ENCODE measurements at places on chromosomes 11 and 22. TPM values are rescaled to one million over a fixed set of nuclear protein-coding genes. Genes with fewer than 3 reads are reported as not detected.
A peak's percentile ranks its signal among the peaks of the same experiment; 100 is the strongest.

The IL18 gene
- total RNA-seq = 0.59 TPM

The GANAB gene
- 242 TPM for total RNA-seq

The RPLP2 gene
- 386 TPM for total RNA-seq

DNA sequence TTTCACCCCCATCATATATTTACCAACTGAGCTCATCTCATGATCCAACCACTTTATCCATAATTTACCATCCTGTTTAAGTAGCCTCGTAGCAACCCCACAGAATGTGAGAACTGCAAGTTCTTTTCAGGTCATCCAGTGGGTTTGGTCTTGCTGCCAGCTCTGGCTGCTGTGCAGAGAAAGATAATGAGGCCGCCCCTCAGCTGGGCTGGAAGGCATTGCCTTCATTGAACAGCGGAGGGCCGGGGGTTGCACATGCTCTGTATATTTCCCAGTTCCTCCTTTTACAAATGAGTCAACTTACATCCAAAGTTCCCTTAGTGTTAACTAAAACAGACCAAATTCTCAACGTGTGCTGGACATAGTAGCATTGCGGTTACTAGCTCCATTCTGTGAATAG is 96.7 kb downstream of the SYN3 start:
- H3K27me3 ChIP-seq = peaks cover 12% of the 10 kb centered on the region
- H3K36me3 ChIP-seq = no peaks in the 10 kb centered on the region
- no peak overlapping the region for H3K4me3 ChIP-seq

DNA sequence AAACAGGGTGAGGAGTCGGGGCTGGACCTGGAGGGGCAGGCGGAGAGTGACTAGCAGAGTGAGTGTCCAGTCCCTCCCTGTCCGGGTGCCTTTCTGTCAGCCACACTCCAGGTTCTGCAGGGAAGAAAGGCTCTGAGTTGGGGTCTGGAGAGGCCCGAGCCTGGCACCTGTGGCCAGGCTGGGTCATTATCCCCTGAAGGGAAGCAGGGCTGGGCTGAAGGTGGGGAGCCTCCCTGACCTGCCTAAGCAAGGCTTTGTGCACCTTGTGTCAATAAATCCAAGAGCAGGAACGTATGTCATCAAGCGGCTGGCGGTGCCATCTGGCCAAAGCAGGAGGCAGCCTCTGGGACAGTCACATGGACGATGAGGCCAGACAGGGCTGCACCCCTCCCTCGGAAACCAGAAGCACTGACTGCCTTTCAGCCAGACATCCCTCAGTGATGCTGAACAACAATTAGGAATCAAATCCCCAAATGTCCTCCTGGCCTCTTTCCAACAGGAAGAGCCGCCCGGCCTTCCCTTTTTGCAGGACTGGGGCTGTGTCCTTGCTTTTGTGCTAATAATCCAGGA is 73.9 kb upstream of the FGF3 start:
- H3K36me3 ChIP-seq = no peaks in the 10 kb centered on the region
- no peak for DNase-seq
- peaks cover 72% of the 10 kb centered on the region for H3K27me3 ChIP-seq
- no peaks in the 10 kb centered on the region for H3K4me1 ChIP-seq
- no peak overlapping the region for H3K27ac ChIP-seq

DNA sequence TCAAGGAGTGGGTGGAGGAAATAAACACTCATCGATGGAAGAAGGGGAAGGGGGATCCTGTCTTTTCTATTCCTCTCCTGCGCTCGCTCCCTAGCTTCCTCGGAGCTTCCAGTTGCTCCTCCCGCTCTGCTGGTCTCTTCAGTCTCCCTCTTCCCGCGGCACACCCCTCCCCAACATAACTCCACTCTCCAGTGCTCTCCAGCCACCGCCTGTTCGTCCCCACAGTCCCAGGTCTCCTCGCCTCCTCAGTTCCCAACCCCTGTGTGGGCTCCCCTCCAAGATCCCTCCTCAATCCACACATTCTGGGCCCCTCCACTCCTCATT is 438 bp downstream of the ZW10 start:
- peaks cover 13% of the 10 kb centered on the region for H3K4me1 ChIP-seq
- no peak for DNase-seq
- peak overlapping the region; percentile 92 for H3K27ac ChIP-seq
- peak overlapping the region; percentile 99 for H3K4me3 ChIP-seq
- H3K27me3 ChIP-seq = peaks cover 5% of the 10 kb centered on the region

GRCh38 chr22:44314425-44315067 is 1.8 kb upstream of the SHISAL1 start:
- no peak overlapping the region for H3K27ac ChIP-seq
- peaks cover 21% of the 10 kb centered on the region for H3K4me1 ChIP-seq
- no peaks in the 10 kb centered on the region for H3K36me3 ChIP-seq
- H3K27me3 ChIP-seq = no peaks in the 10 kb centered on the region

DNA sequence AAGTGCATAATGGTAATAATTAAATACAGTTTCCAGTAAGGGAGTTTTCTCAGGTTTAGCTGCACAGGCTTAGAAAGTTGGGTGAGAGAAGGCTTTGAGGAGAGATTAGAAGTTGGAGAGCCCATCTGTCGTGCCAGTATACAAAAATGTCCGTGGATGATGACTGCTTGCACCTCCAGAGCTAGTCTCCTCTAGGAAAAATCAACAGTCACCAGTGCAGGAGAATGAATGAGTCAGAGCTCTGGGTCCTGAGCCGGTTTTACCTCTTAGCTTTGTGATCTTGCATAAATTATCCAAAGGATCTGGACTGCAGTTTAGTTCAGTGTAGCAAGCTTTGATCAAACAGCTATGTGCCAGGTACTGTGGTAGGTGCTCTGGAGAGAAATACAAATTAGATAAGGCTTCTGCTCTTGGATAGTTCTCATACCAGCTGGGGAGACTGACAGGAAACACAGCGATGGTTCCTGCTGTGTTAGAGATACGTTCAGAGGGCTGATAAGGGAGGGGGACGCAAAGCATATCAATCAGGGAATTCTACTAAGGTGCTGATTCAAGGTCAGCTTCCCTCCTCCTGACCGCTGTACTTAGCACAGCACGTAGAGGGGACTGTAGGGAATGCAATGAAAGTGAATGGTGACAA is 125.9 kb downstream of the TEAD1 start:
- H3K4me3 ChIP-seq = no peak overlapping the region
- H3K27me3 ChIP-seq = no peaks in the 10 kb centered on the region
- DNase-seq = peak; percentile 91
- H3K27ac ChIP-seq = peak overlapping the region; percentile 20
- H3K4me1 ChIP-seq = peaks cover 49% of the 10 kb centered on the region

- H3K27me3 ChIP-seq = peaks cover 17% of the 10 kb centered on the region
- no peak overlapping the region for H3K4me3 ChIP-seq
- H3K27ac ChIP-seq = no peak overlapping the region
- no peaks in the 10 kb centered on the region for H3K4me1 ChIP-seq
- H3K36me3 ChIP-seq = no peaks in the 10 kb centered on the region
- no peak for DNase-seq
Measured at GRCh38 chr11:2761131-2762030, 61.6 kb upstream of the KCNQ1OT1 start.

GRCh38 chr22:20863366-20863765 is 4.6 kb downstream of the SNAP29 start:
- no peak for DNase-seq
- peaks cover 13% of the 10 kb centered on the region for H3K4me1 ChIP-seq
- H3K4me3 ChIP-seq = no peak overlapping the region
- no peak overlapping the region for H3K27ac ChIP-seq
- no peaks in the 10 kb centered on the region for H3K27me3 ChIP-seq

DNA sequence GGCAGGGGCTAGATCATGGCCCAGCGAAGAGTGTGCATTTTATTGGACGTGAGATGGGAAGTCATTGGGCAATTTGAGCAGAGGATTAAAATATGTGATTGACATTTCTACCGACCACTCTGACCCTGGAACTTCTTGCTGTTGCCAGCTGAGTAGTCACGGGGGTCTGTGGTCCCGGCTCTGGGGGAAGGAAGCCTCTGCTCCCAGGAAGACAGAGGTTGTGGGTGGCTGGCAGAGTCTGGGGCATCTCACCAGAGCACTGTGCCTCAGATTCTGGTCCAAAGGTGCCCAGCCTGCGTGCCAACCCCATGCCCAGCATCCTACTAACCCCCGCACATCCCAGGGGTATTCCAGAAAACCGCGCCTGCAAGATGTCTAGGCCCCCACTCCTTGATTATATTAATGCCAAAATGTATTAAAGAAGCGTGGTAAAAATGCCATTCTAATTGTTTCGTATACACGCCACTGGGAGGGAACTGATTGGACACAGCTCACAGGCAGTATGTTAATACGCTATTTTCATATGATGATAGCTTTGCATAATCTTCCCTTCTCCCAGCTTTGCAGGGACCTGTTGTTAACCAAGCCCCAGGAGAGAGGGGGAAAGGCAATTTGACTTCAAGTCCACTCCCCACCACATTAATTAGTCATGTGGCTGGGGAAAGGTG is 25.3 kb upstream of the LMO1 start:
- H3K36me3 ChIP-seq = no peaks in the 10 kb centered on the region
- H3K27ac ChIP-seq = no peak overlapping the region
- H3K4me1 ChIP-seq = no peaks in the 10 kb centered on the region
